ENCODE measurements at places on chromosomes 5 and 9.

GRCh38 chr5:149544028-149544420, 7.2 kb downstream of the CSNK1A1 start:
- DNase-seq, result no peak

- no peak for DNase-seq
Measured at GRCh38 chr9:90285946-90286345, 356.7 kb downstream of the DIRAS2 start.

DNA sequence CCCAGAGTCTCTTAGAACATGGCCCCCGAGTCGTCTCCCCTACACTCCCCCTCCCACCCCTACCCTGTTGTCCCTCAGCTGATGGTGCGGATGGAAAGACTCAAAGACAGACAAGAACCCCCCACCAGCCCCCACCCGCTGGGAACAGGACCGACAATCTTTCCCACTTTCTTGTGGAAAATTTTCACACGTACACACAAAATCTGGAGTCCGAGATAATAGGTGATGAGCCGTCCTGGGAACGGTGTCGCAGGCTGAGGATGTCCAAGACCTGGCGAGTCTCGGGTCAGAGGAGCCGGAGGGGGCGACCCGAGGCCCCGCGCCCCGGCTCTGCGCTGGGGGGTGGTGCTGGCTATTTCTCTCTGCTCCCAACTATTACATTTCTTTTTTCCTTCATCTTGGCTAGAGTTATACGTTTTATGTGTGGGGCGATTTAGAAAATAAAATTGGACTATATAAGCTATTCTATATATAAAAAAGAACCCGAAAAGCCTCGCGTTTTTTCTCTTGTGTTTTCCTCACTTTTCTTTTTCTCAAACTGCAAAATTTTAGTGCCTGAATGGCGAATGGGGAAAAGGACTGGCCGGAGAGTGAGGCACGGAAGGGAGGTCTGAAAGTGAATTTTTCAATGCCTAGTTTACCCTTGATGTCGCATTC, 188.8 kb downstream of the MEF2C start:
- no peak for DNase-seq

GRCh38 chr9:94084314-94084713, at the start of gene PTPDC1:
TSS of gene PTPDC1 (plus strand) at chr9:94084464. CDS start at chr9:94084531, 67 bp downstream.
- peak; percentile 48 for DNase-seq

DNA sequence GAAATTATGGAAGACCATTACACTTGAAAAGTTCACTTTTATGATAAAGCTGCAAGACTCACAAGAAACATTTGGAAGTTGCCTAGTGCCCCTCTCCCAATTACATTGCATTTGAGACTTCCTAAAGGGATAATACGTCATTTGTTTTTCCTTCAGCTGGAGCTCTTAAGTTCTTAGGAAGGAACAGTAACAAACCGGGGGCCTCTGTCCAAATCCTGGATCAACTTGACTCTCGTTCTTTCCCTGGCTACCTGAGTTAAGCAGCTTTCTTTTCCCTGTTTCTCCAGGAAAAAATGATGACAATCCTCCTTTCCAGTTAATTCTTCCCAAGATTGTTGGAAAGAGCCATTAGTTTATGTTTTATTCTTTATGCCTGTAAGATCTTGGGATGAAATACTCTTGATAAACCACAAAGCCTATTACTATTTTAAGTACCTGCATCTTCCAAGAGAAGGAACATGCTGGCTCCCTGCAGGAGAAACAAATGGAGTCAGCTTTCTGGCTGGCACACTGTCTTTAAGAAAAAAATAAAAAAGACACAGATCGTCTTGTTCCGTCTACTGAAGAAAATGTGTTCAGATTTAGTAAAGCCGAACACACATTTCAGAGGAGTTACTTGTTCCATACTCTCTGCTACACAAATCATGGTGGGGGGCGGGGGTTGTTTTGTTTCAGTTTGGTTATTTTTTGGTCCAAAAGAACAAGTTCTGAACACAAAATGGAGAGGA, 297.9 kb downstream of the EFNA5 start:
- no peak for DNase-seq

GRCh38 chr5:171701100-171701541, 84.5 kb upstream of the SMIM23 start:
- DNase-seq, result no peak

- DNase-seq, result no peak
Measured at GRCh38 chr9:83007521-83008300, 55.2 kb downstream of the RASEF start.

- DNase-seq, result no peak
Measured at GRCh38 chr5:115580941-115581340, 21.3 kb downstream of the TICAM2 start.

GRCh38 chr5:133942614-133943474, 25.6 kb downstream of the C5orf15 start:
- no peak for DNase-seq

DNA sequence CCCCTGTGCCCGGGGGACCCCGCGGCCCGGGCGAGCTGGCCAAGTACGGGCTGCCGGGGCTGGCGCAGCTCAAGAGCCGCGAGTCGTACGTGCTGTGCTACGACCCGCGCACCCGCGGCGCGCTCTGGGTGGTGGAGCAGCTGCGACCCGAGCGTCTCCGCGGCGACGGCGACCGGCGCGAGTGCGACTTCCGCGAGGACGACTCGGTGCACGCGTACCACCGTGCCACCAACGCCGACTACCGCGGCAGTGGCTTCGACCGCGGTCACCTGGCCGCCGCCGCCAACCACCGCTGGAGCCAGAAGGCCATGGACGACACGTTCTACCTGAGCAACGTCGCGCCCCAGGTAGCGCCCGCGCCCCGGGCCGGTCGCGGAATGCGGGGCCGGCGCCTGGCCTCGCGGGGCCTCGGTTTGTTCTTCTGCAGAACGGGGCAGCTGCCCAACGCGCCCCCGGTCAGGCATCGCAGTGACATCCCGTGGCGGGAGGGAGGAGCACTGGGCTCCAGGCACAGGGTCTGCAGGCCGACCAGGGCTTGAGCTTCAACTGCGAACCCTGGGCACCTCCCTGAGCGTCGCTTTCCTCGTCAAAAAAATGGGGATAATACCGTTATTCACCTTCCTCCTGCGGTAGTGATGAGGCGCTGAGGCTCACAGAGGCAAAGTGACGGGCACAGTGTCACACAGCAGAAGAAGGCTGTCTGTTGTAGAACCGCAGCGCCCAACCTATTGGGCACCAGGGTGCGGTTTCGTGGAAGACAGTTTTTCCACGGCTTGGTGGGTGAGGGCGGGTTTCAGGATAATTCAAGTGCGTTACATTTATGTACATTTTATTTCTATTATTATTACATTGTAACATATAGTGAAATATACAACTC, 777 bp downstream of the ENDOG start:
- DNase-seq, result no peak

All from NCI-H2227 treated with DMSO at 0.1 percent for 48 hours (cell line).